ENCODE measurements at places on chromosomes 16 and 17. TPM values are rescaled to one million over a fixed set of nuclear protein-coding genes. Genes with fewer than 3 reads are reported as not detected.

The DHRS7C gene
- total RNA-seq = 69.8 TPM

DNA sequence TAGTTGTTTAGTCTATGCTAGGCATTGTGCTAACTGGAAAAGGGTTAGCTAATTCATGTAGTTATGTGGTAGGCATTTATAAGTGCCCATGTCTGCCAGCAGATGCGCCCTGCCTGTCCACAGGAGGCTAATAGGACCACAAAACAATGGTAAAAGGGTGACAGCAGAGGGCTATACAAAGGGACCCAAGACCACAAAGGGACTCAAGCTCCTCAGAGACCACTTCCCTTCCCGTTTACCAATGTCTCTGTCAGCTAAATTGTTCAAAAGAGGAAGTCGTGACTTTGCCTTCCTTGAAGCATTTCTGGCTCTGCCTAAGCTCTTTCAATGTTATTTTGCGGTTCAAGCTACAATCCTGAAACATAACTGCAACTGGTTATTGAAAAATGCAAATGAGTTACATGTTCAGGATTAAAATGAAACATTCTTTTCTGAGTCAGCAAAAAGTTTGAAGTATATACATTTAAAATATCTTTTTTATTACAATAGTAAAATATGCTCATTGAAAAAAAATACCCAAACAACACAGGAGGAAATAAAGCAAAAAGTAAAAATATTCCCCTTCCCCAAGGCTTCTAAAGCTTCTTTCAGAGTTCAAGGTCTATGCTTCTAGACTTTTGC is 149.2 kb downstream of the MAF start:
- DNase-seq = no peak

GRCh38 chr17:21351366-21352065 is 24.6 kb upstream of the KCNJ12 start:
- DNase-seq = no peak

The PRDM7 gene
- not detected for total RNA-seq

GRCh38 chr17:21462237-21462636 is 86.1 kb downstream of the KCNJ12 start:
- no peak for DNase-seq

DNA sequence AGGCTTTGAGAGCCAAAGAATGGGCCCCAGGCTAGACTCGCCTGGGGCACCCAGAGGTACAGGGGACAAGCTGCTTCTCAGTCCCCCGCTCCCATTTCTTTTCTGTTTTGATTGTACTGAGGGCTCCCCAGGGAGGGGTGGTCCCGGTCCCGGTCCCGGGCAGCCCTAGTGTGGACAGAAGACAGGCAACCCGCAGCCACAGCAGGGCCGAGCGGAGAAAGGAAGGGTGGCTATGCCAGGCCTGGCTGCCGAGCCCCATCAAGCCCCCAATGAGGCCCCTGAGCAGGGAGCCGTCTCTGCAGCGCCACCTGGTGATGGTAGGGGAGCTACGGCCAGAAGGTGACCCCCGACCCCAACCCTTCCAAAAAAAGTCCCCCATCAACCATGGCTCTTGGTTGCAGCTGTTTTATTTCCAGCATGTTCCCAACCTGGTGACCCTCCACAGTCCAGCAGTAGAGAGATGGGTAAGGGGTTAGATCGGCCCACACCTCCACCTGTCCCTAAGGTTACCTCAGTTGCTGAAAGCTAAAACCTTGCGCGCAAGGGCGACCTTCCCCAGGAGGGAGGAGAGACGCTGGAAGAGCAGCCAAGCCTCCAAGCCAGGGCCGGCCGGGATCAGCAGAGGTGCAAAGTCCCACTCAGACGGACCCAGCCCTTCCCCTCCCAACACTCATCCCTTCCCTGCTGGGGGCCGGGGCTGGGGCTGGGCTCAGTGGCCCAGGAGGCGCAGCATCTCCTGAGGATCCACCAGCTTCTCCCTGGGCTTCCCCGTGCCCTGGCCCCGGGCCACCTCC is 2.6 kb upstream of the GRIN2C start:
- DNase-seq = peak; percentile 86

GRCh38 chr16:26019381-26020242 is 327.9 kb downstream of the HS3ST4 start:
- DNase-seq = no peak

DNA sequence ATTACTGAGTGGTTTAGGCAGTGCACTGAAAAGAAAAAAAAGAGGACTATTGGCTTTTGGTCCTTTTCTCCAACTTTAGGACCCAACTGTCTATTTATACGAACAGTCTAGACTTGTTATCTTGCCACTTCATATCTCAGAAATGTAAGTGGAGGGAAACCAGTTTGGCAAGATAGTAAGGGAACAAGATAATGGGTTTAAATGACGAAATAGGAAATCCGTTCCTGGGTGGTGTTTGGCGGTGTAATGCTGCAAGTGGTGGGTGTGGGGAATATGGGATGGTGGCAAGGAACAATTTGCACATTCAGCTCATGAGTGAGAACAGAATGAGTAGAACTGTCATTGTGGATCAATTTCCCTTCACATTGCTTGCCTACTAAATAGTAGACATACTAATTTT is 44.7 kb downstream of the GRB7 start:
- no peak for DNase-seq

The VKORC1 gene
- 41.1 TPM for total RNA-seq

DNA sequence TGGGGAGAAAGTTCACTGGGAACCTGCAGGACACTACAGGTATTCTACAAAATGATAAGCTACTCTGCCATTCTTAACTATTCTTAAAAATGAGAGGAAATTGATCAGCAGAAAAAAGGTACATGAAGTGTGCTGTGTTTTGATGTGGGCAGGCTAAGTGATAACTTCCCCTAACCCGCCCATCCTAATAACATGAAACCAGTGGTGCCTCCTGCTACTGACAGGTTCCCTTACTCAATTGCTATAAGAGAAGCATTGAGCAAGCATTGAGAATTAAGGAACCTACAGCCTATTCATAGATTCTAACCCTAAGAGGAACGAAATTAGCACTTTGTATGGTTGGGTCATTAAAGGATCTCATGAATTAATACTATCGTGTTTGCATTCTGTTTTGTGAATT is 18.9 kb downstream of the XYLT1 start:
- no peak for DNase-seq

GRCh38 chr16:53967572-53967971 is 263.6 kb downstream of the FTO start:
- no peak for DNase-seq

DNA sequence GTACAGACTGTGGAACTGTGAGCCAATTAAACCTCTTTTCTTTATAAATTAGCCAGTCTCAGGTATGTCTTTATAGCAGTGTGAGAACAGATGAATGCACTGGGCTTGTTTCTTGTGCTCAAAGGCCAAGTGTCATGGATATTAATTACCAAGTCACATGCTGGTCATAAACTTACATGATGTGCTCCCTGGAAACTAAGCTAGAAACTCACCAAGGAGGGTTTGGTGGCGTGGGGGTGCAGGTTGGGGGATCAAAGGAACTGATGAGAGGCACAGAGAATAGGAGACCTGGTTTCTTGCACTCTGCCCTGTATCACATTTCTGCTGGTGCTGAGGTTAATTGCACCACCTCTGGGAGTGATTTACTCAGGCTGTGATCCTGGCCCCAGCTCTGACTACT is 31.2 kb upstream of the TMC5 start:
- no peak for DNase-seq

The KLHL10 gene
- total RNA-seq = not detected

DNA sequence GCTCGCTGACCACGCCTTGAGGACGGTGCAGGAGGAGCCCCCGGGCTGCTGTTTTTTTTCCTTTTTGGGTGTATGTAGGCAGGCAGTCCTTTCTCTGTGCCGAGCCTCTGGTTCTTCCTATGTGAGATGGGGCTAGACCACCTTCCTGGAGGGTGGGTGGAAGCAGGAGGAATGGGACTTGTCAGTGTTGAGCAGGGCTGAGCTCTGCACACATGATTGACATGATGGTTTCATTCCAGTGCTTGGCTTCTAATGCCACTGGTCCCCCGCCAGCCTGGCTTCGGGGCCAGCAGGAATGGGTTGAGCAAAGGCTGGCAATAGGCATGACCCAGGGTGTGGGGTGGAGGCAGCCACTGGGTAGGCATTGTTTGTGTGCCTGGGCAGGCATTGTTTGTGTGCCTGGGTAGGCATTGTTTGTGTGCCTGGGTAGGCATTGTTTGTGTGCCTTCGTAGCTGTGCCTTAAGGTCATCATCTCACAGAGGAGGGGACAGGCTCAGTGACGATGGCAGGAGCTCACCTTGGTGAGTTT is 14.2 kb upstream of the ADCY7 start:
- DNase-seq = no peak

DNA sequence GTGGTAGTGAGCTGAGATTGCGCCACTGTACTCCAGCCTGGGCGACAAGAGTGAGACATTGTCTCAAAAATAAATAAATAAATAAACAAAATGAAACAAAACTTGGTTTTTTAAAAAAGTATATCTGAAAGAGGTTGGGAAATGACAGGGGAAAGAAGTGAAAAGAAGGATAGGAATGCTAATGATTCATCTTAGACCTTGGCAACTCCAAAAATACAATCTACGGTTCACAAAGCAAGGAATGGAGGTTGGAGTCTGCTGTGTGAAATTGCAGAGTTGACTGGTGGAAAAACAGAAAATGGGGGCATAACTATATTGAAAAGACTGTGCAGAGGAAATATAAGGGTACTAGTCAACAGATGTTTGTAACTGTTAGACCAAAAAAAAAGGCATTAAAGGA is 40.0 kb upstream of the CD300E start:
- no peak for DNase-seq

- DNase-seq = no peak
These were observed 15.9 kb downstream of the CHAD start for GRCh38 chr17:50452630-50453300.

The ALOX12B gene
- not detected for total RNA-seq

The CCL11 gene
- total RNA-seq = 5.4 TPM

DNA sequence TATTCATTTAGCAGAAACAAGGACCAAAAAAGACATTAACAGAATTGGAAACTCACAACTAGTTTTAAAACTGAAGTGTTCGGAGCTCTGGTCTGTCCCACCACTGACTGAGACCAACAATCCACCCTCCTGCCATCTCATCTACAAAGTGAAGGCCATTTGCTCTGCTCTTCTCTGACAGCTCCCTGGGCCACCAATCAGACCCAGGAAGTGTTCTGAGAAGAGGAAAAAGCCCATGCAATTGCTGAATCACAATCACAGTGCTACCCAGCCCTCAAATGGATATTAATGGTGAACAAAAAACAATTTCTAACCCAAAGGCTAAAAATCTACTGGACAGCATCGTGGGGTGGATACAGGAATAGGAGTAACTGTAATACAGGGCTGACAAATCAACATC is 2.1 kb downstream of the RPL23 start:
- DNase-seq = no peak
